Caudate nucleus (tissue), 63 donors: ENCODE measurements at places on chromosomes 16 and 17.

DNA sequence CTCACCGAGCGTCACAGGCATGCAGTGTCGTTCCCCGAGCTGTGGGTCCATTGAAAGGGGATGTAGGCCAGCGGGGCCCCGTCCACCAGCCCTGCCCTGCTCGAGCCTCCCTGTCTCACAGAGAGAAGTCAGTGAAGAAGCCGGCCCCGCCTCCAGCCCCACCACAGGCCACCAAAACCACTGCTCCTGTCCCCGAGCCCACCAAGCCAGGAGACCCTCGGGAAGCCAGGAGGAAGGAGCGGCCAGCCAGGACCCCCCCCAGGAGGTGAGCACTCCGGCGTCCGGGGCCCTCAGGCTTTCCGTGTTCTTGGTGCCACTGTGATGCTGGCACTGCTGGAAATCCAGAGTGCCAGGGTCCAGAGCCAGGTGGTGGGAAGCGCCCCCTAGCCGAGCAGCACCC lies 13.9 kb upstream of the IL17C start:
- no peak for DNase-seq

GRCh38 chr17:40090237-40091119 lies 9.9 kb downstream of the NR1D1 start:
- no peak for DNase-seq

DNA sequence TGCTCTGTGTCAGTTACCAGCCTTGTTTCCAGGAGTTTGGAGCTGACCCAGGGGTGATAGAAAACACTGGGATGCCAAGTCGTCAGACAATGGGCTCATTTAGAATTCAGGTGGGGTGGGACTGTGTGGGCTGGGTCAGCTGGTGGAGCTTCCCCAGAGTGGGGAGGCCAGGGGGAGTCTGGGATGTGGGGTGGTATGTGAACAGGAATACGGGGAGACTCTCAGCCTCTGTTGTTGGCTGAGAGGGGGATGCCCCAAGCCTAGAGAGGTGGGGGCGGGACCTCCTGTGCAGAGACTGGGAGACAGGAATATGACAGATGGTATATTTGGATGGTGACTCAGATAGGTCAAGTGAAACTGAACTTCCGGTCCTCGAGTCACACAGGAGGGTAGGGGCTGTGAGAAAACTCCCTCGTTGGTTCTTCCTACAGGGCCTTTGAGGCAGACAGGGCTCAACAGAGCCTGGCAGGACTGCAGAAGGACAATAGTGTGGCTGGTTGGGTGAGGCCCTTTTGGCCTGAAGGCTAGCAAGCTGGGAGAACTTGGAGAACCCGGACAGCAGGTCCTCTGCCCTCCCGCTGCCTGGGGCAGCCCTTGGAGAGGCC lies 23.7 kb downstream of the CDH1 start:
- DNase-seq, result peak; percentile 39

GRCh38 chr16:17635183-17635582 lies 164.4 kb upstream of the XYLT1 start:
- no peak for DNase-seq

- no peak for DNase-seq
Observed at GRCh38 chr17:57463103-57463885, 207.0 kb downstream of the MSI2 start.

- no peak for DNase-seq
Observed at GRCh38 chr17:76968707-76969597, 100.7 kb downstream of the MGAT5B start.

GRCh38 chr17:68248199-68248825 lies 469 bp downstream of the AMZ2 start:
- DNase-seq, result no peak

GRCh38 chr16:81530296-81530721 lies 85.7 kb downstream of the CMIP start:
- peak; percentile 80 for DNase-seq

GRCh38 chr17:32627239-32627996 lies 140.6 kb downstream of the CDK5R1 start:
- peak; percentile 93 for DNase-seq

GRCh38 chr16:20020083-20020482 lies 53.6 kb downstream of the GPR139 start:
- DNase-seq, result no peak

DNA sequence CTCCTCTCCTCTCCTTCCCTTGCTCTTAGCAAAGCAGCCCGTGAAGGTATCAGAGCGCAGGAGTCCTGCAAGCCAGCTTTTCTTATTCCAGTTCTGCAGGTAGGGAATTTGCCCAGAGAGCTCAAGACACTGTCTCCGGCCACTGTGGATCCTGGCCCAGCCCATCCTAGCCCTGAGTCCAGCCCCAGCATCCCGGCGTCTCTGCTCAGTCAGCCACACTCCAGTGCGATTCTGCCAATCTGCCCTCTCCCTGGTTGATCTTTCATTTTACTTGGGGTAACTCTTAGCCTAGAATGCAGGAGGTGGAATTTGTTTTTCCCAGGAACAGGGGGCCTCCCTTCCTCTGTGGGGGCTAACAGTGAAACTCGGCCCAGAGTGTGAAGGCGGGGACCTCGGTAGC lies 176.9 kb upstream of the GSE1 start:
- DNase-seq, result no peak

DNA sequence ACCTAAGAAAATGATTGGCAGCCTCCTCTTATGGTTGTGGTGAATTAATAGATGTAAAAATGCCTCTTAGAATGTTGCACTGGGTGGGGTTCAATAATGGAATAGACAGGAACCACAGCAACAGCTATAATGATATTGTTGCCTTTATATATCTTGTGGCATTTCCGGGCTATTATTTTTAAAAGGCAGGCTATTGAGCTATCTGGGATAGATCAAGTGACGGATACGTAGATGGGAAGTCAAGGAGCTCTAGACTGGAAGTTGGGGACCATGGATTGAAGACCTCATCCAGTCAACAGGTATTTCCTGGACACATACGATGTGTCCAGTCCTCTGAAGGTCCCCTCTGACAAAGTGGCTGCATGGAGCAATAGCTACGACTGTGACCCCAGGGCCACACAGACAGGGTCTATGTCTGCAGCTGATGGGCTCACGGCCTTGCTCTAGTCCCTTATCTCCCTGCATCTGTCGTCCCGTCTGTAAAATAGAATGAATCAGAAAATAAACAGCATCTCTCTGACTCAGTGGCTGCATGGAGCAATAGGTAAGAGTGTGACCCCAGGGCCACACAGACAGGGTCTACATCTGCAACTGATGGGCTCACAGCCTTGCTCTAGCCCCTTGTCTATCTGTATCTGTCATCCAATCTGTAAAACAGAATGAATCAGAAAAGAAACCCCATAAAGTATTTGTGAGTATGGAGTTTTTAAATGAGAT lies 117.7 kb upstream of the FOXF1 start:
- no peak for DNase-seq

DNA sequence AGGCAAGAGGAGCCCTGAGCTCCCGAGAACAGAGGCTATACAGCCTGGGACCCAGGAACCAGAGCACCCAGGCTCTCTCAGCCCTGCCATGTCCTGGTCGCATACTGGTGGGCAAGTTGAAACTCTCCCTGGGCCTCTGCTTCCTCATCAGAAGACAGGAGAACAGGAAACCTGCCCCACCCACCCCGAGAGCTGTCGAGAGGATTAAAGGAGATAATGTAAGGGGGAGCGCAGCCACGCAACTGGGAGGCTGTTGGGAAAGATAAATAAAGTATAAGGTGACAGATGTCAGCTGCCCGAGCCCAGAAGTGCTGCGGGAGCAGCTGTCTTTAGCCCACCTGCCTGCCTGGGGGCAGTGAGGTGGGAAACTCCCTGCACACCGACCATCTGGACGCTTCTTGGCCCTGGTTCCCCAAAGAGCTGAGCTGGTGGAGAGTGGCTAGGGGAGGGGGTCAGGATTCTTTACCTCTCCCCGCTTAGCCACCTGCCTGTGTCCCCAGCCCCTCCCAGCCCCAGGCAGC lies 6.8 kb downstream of the KIF19 start:
- DNase-seq, result no peak

GRCh38 chr17:77543801-77544200 lies 403.0 kb downstream of the SEC14L1 start:
- no peak for DNase-seq

DNA sequence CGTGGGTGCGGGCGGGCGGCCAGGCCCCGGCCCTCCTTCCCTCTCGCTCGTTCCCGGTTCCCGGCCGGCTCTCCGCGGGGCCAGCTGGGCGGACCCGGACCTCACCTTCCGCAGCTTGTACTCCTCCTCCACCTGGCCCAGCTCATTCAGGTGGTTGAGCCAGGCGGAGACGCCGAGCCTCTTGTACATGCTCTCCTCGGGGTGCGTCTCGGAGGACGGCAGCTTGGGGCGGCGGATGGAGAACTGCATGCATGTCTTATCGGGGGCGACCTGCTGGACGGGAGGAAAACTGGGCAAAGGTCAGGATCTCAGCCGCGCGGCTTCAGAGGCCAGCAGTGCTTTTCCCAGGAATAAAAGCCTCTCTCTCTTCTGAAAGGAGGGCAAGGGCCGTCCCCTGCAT lies 85.4 kb downstream of the TBC1D16 start:
- no peak for DNase-seq

DNA sequence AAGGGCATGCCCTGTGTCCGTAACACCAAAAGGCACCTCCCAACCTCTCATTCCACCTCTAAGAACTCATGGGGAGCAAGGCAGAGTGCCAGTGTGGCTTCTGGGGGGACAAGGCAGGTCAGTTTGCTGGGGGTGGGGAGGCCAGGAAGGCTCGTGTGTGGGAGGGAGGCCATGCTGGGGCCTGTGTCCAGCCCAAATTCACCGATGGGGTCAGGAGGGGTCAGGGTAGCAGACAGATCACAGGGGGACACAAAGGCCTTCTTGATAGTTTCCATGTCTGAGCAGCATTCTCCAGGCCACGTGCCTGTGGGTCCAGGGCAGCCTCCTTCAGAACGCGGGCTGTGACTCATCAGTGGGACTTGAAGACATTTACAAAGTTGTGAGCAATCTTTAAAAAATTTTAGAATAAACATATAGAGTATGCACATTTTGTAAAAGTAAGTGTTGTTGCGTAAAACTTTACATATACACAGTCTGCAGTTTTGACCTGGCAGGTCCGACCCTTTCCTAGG lies 20.9 kb downstream of the SPACA3 start:
- no peak for DNase-seq

GRCh38 chr16:30151091-30151490 lies 28.1 kb upstream of the MAPK3 start:
- no peak for DNase-seq

- no peak for DNase-seq
Observed at GRCh38 chr16:14409563-14409962, 220.5 kb downstream of the PARN start.

GRCh38 chr17:57895382-57896060 lies 45.7 kb upstream of the MRPS23 start:
- DNase-seq, result no peak

DNA sequence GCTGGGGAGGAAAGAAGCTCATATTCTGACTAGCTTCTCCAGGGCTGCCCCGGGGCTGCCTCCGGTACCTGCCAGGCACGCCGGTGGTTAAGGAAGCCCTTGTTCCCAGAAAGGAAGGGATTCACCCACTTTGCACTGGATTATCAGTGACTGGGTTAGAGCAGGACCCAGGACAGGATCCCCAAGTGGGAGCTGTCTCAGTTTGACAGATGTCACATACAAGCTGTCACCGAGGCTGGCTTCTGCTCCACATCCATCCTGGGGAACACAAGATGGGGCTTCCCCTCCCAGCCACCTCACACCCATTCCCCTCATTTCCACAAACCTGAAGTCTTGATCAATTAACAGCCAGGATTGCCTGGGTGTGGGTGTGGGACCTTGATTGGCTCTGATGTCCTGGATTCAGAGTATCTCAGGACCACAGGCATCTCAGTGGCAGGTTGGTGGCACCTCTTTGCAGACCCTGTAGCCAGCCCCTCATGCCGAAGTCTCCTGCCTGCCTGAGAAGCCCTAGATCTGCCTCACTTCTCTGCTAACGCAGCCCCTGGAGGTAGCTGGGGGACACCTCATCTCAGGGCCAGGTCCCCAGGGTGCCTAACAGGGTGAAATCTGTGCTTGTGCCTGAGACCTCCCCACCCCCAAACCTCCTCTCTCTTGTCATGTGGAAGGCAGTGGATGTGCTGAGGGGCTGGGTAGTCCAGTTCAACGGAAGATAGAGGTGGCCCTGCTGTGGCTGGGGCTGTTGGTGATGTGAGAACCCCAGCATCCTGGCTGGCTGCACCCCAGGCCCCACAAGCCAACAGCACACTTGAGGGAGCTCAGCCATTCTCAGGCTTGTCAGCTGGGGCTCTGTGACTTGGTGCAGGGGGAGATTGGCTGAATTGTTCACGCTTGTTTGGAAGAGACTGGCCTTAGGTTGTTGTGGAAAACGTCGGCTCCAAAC lies 1.4 kb downstream of the CACNG5 start:
- DNase-seq, result no peak

DNA sequence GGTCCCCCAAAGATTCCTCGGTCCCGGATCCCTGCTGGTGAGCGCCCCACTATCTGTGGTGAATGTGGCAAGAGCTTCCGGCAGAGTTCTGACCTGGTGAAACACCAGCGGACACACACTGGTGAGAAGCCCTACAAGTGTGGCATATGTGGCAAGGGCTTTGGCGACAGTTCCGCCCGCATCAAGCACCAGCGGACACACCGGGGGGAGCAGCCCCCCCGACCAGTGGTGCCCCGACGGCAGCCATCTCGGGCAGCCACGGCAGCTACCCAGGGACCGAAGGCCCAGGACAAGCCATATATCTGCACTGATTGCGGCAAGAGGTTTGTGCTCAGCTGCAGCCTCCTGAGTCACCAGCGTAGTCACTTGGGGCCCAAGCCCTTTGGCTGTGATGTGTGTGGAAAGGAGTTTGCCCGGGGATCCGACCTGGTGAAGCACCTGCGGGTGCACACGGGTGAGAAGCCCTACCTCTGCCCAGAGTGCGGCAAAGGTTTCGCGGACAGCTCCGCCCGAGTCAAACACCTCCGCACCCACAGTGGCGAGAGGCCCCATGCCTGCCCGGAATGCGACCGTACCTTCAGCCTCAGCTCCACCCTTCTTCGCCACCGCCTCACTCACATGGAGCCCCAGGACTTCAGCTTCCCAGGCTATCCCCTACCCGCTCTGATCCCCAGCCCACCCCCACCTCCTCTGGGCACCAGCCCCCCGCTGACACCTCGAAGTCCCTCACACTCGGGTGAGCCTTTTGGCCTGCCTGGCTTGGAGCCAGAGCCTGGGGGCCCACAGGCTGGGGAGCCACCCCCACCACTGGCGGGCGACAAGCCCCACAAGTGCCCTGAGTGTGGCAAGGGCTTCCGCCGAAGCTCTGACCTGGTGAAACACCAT lies 2.8 kb downstream of the ZNF48 start:
- no peak for DNase-seq

- no peak for DNase-seq
Observed at GRCh38 chr17:71521724-71522123, 599.1 kb upstream of the SOX9 start.

- no peak for DNase-seq
Observed at GRCh38 chr17:9026741-9027140, 5.4 kb downstream of the NTN1 start.

GRCh38 chr17:37762666-37763065 lies 17.8 kb upstream of the HNF1B start:
- DNase-seq, result no peak

DNA sequence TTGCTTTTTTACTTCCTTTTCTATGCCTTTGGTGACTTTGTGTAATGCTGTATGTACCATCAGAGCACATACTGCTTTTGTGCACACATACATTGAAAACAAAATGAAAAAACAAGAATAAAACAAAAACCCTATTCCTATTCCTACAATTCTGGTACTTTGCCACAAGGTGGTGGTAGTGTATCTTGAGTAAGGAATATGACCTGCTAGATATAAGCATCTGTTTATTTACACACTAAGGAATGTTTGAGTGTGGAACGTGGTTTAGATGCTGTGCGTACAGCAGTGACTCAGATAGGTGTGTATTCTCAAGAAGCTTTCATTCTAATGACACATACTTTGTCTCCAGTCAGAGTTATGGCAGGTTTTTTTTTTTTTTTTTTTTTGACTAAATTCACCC lies 606.2 kb downstream of the WWOX start:
- no peak for DNase-seq
